ENCODE measurements at places on chromosomes 12 and 14.

DNA sequence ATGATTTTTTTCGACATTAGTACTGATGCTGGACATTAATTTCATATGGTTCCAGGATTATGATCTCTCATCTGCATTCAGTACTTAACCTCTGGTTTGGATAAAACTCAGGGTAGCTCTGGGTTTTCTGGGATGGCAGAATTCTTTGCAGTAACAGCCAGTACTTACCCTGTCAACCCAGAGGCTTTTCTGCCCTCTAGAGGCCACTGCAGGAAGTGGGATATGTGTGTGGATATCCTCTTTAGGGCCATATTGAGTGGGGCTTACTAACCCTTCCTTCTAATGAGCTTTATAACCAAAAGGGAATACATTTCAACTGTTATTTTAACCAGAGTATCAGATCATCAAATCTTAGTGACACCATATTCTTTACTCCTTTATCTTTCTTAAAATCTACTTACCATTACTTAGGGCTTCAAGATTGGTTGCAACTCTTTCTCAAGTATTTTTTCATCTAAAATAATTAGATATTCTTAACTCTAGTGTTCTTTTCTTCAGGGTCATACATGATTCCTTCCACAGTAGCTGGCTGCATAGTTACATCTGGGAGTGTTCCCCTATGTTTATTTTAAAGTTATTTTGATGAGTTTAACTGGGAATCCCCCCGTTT, 488.0 kb upstream of the STXBP6 start:
- DNase-seq = no peak

GRCh38 chr12:1496162-1496900, 98.0 kb downstream of the FBXL14 start:
- DNase-seq = no peak

DNA sequence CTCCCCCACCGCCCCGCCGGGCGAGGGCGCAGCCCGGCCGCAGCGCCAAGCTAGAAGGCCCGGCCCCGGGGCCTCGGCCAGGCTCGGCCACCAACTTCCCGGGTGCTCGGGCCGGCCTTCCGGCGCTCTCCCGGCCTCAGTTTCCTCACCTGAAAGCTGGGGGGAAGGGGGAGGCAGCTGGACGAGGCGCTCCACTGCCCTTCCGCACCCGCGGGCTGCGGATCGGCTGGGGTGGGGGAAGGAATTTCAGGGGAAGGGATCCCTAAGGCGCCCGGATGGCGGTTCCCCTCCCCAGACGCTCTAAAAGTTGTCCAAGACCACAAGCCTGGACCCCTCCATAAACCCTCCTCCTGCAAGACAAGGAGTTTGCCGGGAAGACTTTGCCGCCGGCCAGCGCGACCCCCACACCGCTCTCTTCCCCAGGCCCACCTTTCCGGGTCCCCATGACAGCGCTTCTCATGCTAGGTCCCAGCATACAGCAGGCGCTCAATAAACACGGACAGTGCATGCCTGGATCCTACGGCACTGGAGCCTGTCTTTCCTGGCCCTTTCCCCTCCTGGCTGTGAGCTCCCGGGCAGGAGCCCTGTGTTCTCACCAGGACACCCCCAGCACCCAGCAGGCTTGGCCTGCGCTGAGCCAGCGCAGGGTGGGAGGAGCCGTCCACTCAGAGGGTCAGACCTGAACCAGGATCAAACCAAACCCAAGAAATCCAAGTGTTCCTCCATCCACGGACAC, 18.1 kb downstream of the BEGAIN start:
- DNase-seq = no peak

DNA sequence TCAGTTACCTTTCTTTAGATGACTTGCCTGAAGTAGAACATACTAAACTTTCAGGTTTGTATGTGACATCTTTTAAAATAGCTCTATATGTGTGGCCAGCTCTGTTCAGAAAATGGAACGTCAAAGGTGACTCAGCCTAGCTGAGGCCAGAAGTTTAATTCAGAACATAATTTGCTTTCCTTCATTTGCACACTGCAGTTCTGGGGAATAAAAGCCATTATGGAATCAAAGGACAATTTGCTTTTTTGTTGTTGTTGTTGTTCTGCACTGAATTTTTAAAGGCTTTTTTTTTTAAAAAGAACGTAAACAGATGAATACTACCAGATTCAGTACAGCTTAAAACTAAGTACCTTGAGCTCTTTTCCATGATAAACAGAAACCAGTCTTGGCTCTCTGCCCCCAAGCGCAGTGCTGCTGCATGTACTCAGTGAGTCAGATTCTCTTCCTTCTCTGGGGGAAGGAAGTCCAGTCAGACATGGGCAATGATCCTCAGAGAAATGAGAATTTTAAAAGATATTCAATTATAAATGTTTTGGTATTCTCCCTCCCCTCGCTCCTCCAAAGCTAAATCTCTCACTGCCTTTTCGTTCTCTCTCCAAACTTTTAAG, 644.2 kb downstream of the NOVA1 start:
- DNase-seq = no peak

DNA sequence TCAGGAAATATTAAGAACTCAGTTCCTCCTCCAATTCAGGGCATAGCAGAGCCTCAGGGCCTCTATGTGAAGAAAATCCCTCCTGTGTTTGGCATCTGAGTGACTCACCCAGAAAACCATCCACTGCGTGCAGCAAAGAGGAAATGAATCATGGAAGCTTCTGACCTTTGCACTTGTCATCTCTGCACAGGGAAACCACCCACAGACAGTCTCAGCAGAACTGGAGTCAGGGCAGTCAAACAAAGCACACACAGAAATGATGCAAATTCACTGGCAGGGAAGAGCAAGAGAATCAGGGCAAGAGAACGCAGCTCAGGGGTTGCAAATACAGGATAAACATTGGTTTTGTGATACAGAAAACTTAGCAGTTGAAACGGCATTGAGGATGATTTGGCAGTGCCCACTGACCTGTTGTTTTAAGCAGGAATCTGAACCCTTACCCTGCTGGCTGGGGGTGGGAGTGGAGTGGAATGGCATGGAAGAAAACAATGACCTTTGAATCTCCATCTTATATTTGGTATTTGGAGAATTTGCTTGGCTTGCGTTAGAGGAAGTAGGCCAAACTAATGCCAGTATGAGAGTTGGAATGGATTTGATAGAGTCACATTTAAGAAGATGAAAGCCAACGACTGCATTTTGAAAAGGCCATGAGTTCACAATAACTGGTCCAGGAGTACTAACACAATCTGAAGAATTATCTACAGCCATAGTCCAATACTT, 53.5 kb downstream of the PHLDA1 start:
- peak; percentile 54 for DNase-seq

DNA sequence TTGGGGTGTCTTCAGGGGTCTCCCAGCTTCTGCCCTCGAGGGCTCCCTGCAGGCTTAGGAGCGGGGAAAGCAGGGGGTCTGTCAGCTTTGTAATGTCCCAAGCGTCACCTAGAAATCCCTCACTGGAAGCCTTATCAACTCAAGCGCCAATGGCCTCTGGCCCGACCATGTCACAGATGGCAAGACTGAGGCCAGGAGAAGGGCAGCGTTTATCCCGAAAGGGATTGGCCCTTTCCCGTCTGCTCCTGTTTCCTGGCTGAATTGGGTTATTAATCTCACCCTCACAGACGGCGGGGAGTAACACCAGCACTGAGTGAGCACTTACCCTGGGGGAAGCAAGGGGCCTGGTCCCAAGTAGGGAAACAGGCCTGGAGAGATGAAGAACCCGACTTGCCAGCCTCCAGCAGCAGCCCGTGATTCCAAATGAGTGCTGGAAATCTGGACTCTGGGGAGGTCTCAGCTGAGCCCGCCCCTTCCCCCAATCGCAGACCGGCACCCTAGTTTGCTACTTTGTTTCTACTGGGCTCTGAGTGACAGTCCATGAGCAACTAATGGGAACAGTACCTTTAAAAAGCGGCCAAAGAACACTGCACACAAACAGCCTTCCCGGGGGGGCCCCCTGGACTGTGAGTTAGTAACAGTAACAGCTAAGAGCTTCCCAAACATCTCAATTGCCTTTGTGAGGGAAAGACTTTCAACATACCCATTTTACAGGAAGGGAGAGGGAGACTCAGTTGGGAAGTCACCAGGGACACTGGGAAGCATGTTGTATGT, 2.1 kb upstream of the NCOR2 start:
- no peak for DNase-seq

GRCh38 chr14:47008732-47009131, 357.2 kb upstream of the RPL10L start:
- DNase-seq = no peak

Measured in stimulated activated CD8-positive, alpha-beta memory T cell treated with anti-CD3 and anti-CD28 coated beads, Interleukin-2, amount 100 ng/mL, for 1 hour (primary cell).